ENCODE measurements at places on chromosomes 7 and 10.

GRCh38 chr10:110174201-110174600 is 33.2 kb upstream of the MXI1 start:
- no peak for DNase-seq

DNA sequence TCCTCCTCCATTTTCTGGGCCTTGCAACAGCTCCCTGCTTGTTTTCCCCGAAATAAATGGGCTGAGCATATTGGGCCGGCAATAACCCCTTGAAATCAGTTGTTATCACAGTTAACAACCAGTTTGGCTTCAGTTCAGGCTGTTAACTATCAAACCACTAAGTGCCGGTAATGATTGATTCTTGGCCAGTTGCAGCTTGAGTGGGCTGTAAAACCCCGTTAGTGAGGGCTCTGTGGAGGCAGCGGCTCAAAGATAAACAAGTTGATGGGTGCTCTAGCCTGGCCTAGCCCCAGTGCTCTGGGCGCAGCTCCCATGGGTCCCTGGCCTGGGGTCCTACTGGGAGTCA is 8.3 kb downstream of the FGF8 start:
- no peak for DNase-seq

DNA sequence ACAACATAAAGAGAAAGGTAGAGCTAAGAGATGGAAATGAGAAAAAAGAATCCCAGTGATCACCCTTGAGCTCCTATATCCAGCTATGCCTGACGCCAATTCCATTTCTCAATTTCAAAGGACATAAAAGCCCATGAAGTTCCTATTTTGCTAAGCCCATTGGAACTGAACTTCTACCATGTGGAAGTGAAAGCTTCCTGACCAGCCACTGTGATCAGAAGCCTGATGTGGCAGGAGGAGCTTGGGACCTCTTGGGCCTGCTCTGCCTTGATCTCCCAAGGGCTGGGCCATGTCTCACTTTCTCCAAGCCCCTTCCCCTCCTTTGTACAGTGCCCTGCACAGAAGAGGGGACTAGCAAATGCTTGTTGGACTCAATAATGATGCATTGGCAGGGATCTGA is 52.7 kb downstream of the PRLHR start:
- no peak for DNase-seq

DNA sequence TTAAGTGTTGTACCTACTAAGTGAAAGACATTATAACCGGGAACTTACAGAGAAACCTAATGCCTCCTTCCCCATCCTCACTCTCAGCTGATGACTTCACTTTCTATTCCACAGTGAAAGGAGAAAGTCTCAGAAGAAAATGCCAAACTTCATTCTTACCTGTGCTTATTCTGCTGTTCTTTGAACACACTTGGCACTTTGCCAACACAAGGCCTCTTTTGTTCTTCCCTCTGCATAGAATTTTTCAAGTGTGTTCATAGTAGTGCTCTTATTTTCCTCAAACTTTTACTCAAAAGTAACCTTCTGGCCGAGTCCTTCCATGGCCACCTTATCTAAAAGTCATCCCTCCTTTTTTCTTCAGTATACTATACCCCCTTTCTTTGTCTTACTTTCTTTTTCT is 59.4 kb upstream of the ETV1 start:
- peak; percentile 2 for DNase-seq

DNA sequence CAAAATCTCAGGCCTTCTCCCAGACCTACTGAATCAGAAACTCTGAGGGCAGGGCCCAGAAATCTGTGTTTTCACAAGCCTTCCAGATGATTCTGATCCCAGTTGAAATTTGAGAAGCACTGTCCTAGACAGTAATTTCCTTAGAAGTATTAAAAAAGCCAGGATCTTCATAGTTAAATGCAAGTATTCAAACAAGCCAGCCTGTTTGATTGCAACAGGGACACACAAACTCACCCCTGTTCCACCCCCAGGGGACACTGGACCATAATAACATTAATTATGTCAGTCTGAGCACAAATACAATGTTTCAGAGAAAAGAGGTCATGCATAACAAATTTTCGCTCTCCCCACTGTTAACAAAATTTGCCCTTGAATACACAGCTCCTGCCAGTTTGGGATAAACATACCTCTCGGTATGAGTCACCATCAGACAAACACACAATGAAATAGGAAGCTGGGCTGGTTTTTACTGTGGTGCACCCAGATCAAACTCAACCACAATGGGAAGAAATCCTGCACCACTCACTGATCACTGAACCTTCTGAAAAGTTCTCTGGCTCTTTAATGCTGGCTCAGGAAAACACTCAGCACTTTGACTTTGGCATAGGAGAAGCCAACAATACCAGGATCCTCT is 34.3 kb downstream of the ABLIM1 start:
- DNase-seq, result peak; percentile 77

DNA sequence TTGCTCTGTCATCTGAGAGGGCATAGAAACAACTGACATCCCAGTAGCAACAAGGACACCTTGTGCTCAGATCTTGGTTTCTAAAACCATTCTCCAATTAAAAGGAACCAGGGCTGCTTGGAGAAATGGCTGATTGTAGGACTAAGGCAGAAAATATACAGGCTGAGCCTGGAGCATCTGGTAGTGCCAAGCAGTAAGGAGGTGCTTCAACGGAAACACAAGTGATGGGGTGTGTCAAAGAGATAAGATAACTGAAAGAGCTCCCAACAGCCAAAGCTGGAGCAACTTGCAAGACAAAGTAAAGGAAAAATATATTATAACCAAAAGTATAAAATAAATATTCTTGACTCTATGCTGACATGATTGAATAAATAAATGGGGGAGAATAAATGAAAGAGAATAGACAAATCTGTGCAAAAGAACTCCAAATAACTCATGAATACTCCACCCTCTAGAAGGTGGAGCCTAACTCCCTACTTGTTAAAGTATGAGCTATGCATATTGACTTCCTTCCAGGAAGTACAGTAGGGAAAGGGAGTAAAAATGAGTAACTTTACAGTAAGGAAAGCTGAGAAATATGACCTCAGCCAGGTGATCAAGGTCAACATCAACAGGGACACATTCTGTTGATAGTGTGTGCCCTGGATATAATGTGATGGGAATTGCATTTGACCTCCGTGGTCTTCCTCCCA is 162.4 kb downstream of the NOC3L start:
- no peak for DNase-seq

DNA sequence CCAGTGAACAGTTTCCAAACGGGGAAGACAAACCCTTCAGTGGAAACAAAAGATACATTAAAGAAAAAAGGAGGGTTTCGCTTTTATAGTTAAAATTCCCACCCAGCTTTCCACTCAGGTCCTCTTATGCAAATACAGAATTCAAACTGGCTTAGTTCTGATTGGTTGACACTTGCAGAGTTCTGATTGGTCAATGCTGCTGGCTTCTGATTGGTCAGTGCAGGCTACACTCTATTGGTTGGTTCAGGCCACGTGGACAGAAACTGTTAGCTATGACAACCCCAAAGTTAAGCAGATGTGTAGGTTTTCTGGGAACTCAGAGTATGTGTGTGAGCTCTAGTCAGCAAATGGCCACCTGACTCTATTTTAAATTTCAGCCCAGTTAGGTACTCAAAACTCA is 80.0 kb downstream of the FBXL13 start:
- no peak for DNase-seq

DNA sequence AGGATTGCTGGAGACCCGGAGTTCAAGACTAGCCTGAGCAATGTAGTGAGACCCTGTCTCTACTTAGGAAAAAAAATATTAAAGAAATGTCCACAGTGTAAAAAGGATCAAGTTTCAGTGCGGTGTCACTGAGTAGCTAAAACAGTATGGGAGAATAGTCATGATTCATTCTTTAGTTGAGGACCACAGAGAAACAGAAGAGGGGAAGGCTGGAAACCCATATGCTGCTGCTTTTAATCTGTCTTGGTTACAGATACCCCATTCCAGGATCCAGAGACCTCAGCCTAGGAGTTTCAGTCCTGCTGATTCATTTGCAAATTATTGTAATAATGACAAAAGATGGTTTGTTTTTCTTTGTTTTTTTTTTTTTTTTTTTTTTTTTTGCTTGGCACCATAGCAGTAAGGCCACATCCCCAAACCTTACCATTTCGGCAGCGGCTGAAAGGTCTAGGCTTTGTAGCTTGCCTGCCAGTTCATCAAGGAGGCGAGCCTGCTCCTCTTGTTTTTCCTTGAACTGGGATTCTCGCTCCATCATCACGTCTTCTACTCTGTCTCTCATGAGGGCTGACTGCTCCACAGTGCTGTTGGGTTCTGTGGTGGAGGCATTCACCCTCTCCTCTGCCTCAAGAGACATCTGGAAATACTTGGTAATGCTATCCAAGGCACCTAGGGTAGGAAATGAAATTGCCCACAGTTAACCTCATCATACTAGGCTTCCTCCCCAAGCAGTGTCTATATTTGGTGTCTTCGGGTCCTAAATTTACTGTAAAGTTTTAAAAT is 44.2 kb downstream of the DLD start:
- DNase-seq, result peak; percentile 66

DNA sequence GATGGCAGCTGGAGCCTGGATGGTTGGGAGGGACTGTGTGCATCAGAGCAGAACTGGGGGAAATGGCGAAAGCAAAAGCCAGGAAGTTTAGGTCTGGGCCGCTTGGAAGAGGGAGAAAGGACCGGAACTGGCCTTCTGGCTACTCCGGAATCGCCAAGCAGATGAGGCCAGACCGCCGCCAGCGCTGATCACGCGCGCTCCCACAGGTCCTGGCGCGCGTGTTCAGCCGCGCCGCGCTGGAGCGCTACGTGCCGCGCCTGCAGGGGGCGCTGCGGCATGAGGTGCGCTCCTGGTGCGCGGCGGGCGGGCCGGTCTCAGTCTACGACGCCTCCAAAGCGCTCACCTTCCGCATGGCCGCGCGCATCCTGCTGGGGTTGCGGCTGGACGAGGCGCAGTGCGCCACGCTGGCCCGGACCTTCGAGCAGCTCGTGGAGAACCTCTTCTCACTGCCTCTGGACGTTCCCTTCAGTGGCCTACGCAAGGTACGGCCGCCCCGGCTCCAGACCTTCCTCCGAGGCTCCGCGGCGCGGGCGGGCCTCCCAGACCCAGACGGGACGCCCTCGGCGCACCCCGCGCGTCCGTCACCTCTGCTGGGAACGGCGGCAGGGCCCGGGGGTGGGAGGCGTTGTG is 2.0 kb downstream of the CYP26C1 start:
- peak; percentile 44 for DNase-seq

DNA sequence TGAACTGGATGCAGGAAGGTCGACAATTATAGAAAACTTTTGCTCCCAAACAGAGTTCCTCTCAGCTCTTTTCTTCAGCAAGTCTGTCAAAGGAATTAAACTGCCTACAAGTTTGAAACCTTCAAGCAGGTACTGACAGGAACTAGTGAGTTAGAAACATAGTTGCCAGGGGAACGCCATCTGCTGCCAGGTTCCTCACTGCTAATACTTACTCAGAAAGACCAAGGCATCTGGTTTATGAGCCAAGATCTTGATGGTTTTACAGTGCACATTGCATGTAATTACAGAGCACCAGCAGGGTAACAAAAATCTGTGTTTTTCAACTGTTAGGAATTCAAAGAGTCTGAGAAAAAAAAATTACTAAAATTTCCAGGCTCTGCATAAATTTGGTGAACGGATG is 300.0 kb upstream of the NRG3 start:
- no peak for DNase-seq

- DNase-seq, result no peak
These were observed 55.0 kb downstream of the ICA1 start for GRCh38 chr7:8206956-8207355.
